ENCODE measurements at places on chromosomes 12 and 14.
A peak's percentile ranks its signal among the peaks of the same experiment; 100 is the strongest.

DNA sequence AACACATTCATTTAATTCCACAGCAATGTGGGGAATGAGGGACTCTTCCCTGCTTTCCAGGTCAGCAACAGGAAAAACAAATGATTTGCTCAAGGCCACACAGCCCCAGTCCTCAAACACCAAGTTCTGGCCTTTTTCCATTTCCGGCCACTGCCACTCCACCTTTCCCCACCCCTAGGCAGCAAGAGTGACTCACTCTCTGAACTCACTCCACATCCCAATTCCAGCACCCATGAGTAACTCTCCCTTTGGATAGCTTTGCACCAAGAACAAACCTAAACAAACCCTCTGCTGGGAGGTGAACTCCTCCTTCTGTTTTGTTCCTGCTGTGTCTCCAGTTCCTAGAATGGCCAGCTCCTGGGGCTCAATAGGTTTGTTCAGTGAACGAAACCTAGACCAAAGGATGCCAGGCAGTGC, 30.4 kb upstream of the PLEKHG6 start:
- no peak for DNase-seq

GRCh38 chr14:38868399-38869290, 234.4 kb downstream of the SEC23A start:
- DNase-seq, result no peak

GRCh38 chr12:50659690-50660424, 104.0 kb upstream of the ATF1 start:
- DNase-seq, result no peak

GRCh38 chr12:107326237-107326636, 232.9 kb upstream of the CRY1 start:
- no peak for DNase-seq

DNA sequence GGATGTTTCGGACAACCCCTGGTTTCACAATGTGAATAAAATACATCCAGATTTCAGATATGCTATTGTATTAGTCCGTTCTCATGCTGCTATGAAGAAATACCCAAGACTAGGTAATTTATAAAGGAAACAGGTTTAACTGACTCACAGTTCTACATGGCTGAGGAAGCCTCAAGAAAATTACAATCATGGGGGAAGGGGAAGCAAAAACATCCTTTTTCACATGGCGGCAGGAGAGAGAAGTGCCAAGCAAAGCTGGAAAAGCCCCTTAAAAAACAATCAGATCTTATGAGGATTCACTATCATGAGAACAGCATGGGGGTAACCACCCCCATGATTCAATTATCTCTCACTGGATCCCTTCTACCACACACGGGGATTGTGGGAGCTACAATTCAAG, 451.7 kb downstream of the MDGA2 start:
- DNase-seq, result no peak

DNA sequence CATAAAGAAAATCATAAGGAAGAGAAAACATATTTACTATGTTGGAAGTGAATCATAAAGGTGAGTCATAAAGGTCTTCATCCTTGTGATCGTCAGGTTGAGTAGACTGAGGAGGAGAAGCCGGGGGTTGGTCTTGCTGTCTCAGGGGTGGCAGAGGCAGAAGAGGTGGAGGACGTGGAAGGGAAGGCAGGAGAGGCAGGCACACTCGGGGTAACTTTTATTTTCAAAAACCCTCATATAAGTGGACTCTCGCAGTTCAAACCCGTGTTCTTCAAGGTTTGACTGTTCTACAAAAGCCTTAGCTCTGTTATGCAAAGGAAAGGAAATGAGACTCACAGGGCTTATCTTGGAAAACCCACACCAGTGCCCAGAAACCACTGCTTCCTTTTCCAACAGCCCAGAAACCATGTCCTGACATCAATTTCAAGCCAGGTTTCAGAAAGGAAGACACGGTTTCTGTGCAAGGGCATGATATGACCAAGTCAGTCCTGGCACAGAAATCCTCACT, 14.0 kb downstream of the SMCO2 start:
- DNase-seq, result peak; percentile 19

- DNase-seq, result no peak
Measured at GRCh38 chr14:102262929-102263462, 42.0 kb downstream of the MOK start.

DNA sequence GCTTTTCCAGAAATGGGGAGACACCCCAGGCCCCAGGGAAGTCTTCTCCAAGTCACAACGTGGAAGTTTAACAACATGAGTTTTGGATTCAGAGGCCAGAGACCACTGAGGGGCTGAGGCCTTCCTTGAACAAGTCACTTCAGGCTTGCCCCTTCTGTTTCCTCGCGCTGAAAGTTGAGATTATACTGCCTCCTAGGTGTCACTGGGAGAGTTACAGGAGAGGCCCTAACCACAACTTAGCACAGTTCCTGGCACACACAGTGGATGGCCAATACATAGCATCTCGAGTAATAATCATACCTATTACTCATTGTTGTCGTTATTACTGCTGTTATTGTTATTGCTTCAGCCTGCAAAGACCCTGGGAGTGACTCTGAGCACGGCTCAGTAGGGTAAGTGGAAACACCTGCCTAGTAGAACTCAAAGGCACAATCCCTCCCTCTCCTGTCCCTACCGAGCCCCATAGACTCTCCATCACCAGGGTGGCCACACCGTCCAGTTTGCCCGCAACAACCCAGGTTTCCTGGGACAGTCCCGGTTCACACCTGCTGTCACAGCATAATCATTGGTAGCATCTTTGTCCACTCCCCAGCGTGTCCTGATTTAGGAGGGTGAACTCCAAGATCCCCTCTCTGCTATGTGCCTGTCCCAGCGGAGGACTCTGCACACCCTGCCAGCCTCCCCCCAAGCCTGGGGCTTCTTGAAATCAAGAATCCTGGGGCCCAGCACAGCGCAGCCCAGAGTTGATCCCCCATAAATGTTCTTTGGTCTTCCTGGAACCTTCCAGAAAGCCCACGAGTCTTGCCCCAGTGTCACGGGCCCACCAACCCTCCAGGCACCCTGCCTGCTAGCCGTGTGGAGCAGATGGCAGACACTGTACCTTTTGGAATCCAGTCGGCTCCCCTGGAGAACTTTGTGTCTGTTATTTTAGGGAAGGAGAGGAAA, 85.0 kb downstream of the SYNE3 start:
- no peak for DNase-seq

- no peak for DNase-seq
Measured at GRCh38 chr14:21096978-21097635, 1.3 kb downstream of the ZNF219 start.

- no peak for DNase-seq
Measured at GRCh38 chr14:51203881-51204280, 36.2 kb upstream of the TMX1 start.

DNA sequence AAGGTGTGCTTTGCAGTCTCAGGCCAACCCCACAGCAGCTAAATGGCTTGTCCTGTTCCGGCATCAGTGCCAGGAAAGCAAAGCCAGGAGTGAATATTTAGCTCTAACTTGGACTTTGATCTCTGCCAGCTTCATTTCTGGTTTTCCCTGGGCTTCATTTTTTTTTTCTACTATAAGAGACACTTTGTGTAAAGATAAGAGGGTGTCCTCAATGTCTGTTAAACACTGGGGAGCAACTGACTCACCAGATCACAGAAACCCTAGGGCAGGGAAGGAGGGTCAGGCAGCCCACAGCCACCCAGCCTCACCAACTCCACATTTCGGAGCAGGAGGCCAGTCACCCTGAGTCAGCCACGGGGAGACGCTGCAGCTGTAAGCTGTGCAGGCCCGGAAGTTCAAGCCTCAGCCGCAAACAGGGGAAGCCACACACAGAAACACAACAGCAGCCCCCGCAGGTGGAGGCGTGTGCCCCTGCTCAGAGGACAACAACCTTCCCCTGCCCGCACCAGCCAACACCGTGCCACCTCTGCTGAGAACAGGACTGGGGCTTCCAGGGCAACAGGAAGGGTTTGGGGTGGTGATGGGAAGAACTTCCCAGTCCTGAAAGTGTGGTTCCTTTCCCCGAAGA, 6.3 kb downstream of the TNFRSF1A start:
- DNase-seq, result peak; percentile 55

DNA sequence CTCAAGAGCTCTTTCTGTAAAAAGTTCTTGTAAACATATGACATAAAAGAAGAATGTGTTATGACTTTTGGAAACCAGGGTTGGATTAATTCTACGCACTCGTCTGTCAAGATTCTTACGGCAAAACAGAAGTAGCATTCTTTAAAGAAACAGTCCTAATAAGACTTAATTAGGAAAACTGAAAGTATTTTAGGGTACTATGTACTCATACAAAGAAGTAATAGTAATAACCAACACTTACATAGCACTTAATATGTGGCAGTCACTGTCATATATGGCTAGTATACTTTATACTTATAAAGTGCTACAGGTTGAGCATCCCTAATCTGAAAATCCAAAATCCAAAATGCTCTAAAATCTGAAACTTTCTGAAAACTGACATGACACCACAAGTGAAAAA, 72.9 kb upstream of the ST8SIA1 start:
- DNase-seq, result no peak

GRCh38 chr14:91307046-91307445, 62.5 kb upstream of the GPR68 start:
- DNase-seq, result no peak

DNA sequence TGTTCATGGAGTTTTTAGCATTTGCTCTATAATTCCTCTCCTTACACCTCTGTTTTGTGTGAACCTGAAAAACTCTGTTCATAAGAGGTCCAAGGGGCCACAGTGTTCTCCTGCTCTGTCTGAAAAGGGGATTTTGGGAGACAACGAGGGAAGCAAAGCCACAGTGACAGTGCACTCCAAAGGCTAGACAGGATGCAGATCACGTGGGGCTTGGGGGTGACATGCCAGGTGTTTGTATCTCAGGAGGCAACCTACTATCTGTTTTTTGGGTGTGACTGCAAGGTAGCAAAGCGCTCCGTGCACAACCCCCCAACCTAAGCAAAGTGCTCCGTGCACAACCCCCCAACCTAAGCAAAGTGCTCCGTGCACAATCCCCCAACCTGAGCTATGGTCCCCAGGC, 5.1 kb upstream of the CHD4 start:
- DNase-seq, result no peak

- no peak for DNase-seq
Measured at GRCh38 chr12:77746096-77746495, 84.6 kb upstream of the NAV3 start.

- DNase-seq, result no peak
Measured at GRCh38 chr14:89123851-89124250, 293.2 kb downstream of the FOXN3 start.

DNA sequence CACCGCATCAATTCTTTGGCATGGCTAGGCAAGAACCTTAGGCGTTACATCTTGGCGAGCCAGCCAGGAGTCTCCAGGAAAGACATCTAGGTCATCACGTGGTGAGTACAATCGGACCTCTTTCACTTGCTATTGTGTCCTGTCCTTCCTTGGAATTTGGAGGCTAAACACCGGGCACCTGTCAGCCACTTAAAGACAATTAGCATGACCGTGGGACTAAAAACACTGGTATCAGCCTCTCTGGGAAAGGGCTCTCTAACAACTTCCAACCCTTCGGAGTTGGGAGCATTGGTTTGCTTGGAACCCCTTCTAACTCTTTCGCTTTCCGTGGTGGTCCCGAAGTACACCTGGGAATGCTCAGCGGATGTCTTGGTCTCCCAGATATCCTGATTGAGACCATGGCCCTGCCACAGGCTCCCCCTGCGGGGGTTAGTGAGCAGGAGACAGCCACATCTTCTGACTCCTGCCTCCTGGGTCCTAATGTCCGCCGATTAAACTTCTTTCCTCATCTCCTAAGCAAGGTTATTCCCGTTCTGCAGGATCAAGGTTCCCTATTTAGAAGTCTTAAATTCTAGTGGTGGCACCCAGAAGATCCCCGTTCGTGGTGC, 971.7 kb downstream of the FSCB start:
- DNase-seq, result no peak

DNA sequence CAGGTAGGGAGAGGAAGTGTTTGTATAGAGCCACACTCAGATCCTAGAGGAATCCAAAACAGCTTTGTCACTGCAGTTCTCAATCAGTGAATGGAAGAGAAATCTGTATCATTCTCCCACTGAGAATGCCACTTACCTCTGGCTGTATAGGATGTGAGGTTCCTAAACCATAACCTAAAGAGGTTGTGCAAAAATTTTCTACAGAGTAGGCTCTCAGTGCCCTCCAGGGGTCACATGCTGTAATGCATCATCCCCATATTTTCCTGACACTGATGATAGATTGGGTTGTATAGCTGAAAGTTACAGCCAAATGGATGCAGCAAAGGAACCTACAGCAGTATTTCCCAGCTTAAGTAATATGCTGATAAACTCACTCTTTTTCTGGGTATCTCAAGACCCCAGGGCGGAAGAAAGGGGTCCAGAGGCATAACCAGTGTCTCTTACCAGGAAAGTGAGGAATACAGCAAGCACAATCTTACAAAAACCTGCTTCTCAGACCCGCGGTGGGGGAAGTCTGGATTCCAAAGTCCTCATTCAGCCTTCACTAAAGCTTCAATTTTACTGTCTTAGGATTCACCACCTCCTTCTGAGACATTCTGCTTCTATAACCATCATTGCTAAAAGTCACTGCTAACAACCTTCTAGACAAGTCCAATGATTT, 3.8 kb downstream of the BCDIN3D start:
- peak; percentile 72 for DNase-seq

GRCh38 chr12:57861967-57862366, 15.4 kb upstream of the CTDSP2 start:
- DNase-seq, result no peak
